ENCODE measurements at places on chromosomes 5 and 9.

DNA sequence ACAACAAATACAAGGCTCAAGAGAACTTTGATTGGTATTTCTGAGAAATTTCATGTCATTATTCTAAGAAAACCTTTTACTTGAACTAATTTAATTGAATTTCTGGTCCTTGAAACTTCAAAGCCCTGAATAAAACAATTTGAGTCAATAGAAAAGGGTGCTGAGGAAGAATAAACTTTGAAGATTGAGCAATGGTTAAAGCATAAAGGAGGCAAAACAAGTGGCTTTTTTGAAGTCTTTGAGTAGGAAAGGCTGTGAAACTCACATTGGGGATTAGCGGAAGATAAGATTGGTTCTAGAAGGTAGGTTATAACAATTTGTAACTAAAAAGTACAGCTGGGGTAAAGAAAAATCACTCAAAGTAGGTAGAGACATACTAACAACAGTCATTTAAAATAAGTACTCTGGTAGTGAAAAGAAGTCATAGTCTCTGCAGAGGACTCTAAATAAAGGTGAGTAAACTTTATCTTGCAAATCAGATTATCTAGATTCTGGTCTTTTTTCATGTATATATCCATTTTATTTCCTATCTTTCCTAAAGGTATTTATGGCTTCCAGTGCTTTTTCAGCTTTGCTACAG is 6.4 kb upstream of the PLPP1 start:
- no peak overlapping the region for H3K4me3 ChIP-seq
- H3K27me3 ChIP-seq: no peaks in the 10 kb centered on the region
- DNase-seq: no peak
- H3K27ac ChIP-seq: no peak overlapping the region
- H3K4me1 ChIP-seq: no peaks in the 10 kb centered on the region

DNA sequence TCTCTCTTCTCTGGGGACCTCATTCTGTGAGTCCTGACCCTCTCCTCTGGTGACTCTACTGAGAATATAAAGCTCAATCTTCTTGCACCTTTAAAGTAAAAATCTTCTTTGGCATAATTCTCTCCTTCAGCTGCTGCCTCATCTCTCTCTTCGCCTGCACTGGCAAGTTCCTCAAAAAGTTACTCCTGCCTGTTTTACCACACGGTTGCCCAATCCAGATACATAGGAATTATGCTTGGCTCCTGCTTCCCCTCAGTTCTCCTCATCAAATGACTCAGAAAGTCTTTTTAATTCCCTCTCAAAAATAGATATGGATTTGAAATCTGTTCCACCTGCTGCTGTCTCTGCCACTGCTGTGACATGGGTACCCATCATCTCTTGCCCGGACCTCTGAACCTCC is 14.4 kb upstream of the HRCT1 start:
- no peaks in the 10 kb centered on the region for H3K36me3 ChIP-seq
- no peak overlapping the region for H3K4me3 ChIP-seq
- no peak overlapping the region for H3K27ac ChIP-seq

DNA sequence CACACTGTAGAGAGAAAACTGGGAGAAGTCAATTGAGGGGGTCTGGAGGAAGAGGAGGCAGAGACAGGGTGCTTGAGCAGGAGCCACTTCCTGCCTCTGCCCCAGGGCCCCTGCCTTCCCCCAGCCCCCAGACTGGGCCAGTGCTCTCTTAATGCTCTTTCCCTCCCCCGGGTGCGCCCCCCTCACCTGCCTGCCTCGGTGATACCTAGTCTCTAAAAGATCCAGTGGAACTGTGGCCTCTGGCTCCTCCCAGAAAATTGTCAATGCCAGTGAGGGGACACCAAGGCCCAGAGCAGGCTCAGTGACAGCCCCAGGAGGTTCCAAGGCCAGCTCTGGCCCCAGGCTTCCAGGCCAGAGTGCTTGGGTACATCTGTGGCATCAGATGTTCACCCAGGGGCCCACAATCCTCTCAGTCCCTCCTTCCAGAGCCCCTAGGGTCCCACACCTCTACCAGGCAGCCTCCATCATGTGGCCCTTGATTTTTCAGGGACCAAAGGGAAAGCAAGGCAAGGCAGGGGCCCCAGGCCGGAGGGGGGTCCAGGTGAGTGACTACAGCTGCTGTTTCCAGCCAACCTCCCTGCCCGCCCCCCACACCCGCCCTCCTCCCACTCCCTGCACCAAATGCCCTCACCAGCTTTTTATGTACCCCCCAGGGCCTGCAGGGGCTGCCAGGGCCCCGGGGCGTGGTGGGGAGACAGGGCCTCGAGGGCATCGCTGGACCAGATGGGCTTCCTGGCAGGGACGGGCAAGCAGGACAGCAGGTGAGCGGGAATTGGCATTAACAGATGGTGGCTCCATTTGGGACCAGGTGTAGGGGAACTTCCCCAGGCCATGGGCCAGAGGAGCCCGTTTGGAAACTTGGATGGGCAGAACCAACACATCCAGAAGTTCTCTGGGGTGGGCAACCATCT is 33.1 kb upstream of the ORM1 start:
- no peaks in the 10 kb centered on the region for H3K36me3 ChIP-seq
- no peak overlapping the region for H3K4me3 ChIP-seq
- no peak for DNase-seq
- H3K4me1 ChIP-seq: no peaks in the 10 kb centered on the region
- H3K27me3 ChIP-seq: no peaks in the 10 kb centered on the region

DNA sequence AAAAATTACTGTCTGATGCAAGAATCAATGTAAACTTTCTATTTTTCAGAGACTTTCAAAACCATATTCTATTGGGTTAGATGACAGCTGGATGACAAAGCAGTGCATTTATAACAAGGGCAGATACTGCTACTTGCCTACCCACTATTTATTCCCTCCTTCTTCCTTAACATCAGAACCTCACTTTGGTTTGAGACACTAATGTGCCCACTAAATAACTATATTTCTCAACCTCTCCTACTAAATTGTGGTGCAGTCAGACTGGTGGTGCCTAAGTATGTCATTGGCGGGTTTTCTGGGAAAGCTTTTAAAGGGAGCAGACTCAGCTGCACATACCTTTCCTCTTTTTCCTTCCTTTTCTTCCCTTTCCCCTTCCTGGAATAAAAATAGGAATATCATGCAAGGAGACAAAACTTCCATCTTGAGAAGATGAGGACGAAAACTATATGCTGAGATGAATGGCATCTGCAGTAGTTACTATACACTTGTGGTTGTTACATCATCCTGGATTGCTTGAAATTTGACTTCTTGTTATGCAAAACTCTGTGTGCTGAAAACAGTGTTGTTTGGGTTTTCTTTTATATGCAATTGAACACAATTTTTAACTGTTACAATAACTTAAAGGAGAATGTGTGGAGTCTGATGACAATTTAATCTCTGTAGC is 43.8 kb downstream of the PRR16 start:
- no peaks in the 10 kb centered on the region for H3K36me3 ChIP-seq
- no peaks in the 10 kb centered on the region for H3K4me1 ChIP-seq
- DNase-seq: no peak
- no peak overlapping the region for H3K27ac ChIP-seq
- H3K4me3 ChIP-seq: no peak overlapping the region
- H3K27me3 ChIP-seq: no peaks in the 10 kb centered on the region

GRCh38 chr9:89444274-89444673 is 53.6 kb downstream of the SEMA4D start:
- no peaks in the 10 kb centered on the region for H3K4me1 ChIP-seq
- no peak overlapping the region for H3K27ac ChIP-seq
- DNase-seq: peak; percentile 38
- H3K36me3 ChIP-seq: no peaks in the 10 kb centered on the region
- H3K4me3 ChIP-seq: no peak overlapping the region

GRCh38 chr5:170560938-170561337 is 57.1 kb downstream of the KCNIP1 start:
- no peak overlapping the region for H3K4me3 ChIP-seq
- no peak overlapping the region for H3K27ac ChIP-seq
- H3K36me3 ChIP-seq: no peaks in the 10 kb centered on the region
- no peak for DNase-seq
- H3K4me1 ChIP-seq: no peaks in the 10 kb centered on the region
- no peaks in the 10 kb centered on the region for H3K27me3 ChIP-seq

DNA sequence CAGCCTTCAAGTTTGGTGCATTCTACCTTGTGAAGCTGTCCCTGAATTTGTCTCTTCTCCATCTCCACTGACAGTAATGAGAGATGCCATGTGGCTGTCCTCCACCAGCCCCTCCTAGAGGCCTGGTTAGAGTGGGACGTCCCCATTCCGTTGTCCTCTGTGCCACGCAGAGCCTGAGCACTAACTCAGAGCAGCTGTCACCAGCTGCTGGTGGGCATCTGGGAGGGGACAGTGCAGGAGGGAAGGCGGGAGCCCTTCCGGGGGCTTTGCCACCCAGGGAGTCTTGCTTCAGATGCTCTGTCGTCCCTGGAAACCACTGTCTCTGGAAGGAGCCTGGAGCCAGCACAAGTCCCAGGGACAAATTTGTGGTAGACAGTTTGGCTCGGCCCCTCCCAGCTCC is 78.6 kb downstream of the PDZD2 start:
- no peak for DNase-seq
- no peaks in the 10 kb centered on the region for H3K4me1 ChIP-seq
- H3K27ac ChIP-seq: no peak overlapping the region
- no peaks in the 10 kb centered on the region for H3K36me3 ChIP-seq
- no peaks in the 10 kb centered on the region for H3K27me3 ChIP-seq
- H3K4me3 ChIP-seq: no peak overlapping the region

GRCh38 chr5:132408456-132408855 is 38.9 kb downstream of the SLC22A5 start:
- H3K36me3 ChIP-seq: no peaks in the 10 kb centered on the region
- peaks cover 16% of the 10 kb centered on the region for H3K4me1 ChIP-seq
- no peak for DNase-seq
- no peak overlapping the region for H3K4me3 ChIP-seq

GRCh38 chr9:130271473-130271872 is 5.9 kb downstream of the HMCN2 start:
- H3K4me1 ChIP-seq: no peaks in the 10 kb centered on the region
- H3K4me3 ChIP-seq: no peak overlapping the region
- H3K27me3 ChIP-seq: peaks cover 36% of the 10 kb centered on the region
- no peak for DNase-seq
- no peaks in the 10 kb centered on the region for H3K36me3 ChIP-seq

- no peak overlapping the region for H3K4me3 ChIP-seq
- peaks cover 3% of the 10 kb centered on the region for H3K4me1 ChIP-seq
- no peaks in the 10 kb centered on the region for H3K27me3 ChIP-seq
- H3K27ac ChIP-seq: peak overlapping the region; percentile 56
- peak; percentile 68 for DNase-seq
These were observed 69.1 kb downstream of the PPARGC1B start for GRCh38 chr5:149799119-149799623.

DNA sequence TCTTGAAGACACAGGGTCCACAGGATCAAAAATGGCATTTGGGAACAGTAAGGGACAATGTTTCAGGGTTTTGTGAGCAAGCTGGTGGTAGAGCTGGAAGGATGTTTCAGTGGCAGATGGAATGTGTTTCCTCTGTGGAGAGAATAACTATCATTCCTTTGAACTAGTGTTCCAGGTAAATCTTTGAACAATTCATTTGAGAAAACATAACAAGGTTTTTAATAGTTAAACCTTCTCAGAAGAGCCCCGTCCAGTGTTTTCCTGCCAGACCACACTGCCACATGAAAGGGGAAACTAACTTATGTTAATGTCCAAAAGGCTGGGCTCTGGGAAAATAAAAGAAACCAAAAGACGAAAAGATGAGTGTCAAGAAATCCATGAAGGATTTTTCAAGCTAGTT is 207.0 kb upstream of the ZNF462 start:
- no peaks in the 10 kb centered on the region for H3K36me3 ChIP-seq
- no peaks in the 10 kb centered on the region for H3K27me3 ChIP-seq
- DNase-seq: no peak
- H3K4me3 ChIP-seq: no peak overlapping the region

DNA sequence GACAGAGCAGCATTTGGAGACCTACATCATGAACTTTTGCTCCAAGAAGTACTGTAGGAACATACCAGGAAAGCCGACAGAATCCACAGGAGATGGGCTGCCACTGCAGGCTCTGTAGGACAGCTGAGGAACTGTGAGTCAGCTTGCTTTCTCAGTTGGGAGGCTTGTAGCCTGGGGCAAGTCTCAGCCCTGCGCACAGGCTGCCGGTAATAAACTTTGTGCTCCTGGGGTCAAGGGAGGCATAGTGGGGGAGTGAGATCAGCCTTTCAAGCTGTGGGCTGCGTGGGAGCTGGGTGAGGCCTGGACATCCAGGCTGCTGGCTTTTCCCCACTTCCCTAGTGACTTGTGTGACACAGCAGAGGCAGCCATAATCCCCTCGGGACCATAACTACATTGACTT is 718.0 kb upstream of the CDH10 start:
- no peaks in the 10 kb centered on the region for H3K4me1 ChIP-seq
- H3K27me3 ChIP-seq: no peaks in the 10 kb centered on the region
- H3K4me3 ChIP-seq: no peak overlapping the region

DNA sequence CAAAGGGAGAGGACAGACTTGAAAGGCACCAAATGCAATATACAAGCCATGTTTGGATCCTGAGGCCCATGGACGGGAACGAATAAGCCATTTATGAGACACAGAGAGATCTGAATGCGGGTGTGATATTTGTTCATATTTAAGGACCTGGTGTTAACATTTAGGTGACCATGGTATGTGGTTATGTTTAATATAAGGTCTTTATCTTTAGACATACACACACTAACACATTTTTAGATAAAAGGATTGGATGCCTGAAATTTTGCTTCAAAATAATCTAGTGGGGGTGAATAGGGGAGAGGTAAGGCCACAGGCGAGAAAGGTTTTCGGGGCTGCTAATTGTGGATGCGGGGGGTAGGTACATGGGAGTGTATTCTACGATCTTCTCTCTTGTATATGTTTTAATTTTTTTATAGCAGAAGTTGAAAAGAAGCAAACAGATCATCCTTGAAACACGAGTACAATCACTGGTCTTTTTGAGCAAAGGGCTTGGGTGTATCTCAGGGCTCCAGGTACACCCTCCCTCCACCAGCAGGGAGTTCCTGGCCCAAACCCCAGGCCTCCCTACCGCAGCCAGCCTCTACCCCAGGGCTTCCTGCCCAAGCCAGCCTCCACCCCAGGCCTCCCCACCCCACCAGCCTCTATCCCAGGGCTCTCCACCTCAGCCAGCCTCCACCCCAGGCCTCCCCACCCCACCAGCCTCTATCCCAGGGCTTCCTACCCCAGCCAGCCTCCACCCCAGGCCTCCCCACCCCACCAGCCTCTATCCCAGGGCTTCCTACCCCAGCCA is 12.2 kb downstream of the AKNA start:
- H3K4me3 ChIP-seq: no peak overlapping the region
- no peaks in the 10 kb centered on the region for H3K4me1 ChIP-seq
- DNase-seq: no peak
- no peak overlapping the region for H3K27ac ChIP-seq
- H3K27me3 ChIP-seq: no peaks in the 10 kb centered on the region

All from small intestine (tissue), 16 donors.